ENCODE measurements at places on chromosomes 7 and 10. TPM values are rescaled to one million over a fixed set of nuclear protein-coding genes. Genes with fewer than 3 reads are reported as not detected.

DNA sequence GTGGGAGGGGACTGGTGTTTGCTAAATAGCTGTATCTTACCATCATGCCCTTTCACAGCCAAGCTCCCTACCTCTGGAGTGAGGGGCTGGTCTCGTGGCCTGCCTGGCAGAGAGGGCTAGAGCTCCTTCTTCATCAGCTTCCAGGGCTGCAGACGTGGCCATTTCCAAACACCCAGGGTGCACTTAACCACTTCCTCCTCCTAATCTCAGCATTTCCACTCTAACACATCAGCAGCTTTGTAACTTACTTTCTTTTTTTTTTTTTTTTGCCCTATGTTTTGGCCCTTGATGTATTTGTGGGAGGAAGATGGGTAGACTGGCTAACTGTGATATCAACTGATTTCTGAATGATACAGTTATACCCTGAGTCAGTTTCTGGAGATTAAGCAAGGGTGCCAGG, 27.4 kb downstream of the LRRC4 start:
- peaks cover 3% of the 10 kb centered on the region for H3K36me3 ChIP-seq
- no peak overlapping the region for H3K4me3 ChIP-seq

DNA sequence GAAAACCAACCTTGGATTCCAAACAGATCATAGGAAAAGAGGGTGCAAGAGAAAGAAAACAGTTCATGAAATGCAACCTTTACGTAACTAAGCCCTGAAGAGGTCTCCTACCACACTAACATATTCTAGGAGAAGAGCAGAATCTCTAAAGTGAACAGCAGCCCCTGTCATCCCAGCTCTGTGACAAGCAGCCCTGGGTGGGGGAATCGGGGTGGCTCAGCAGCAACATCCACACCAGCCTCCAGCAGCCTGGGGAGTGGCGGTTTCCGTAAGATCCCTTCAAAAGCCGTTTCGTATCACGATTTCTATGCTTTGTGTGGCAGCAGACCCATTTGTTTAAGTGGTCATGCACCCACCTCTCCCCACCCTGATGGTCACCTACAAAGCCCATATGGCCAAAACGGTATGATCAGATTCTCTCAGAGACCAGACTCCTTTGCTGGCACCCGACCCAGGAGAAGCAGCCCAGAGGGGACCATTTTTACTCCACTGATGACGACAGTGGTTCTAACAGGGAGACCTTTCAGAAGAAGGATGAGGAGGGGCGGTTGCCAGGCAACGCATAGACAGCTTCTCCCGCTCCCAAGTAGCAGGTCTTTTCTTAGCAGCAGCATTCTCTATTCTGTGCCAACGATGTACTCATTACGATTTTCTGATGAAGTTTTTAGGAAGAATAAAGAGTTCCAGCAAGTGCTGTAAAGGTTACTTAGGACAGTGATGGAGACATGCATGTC, 300.6 kb downstream of the DNAJB6 start:
- H3K4me1 ChIP-seq: no peaks in the 10 kb centered on the region
- H3K4me3 ChIP-seq: no peak overlapping the region
- no peaks in the 10 kb centered on the region for H3K36me3 ChIP-seq

The GPR85 gene
- not detected for total RNA-seq

DNA sequence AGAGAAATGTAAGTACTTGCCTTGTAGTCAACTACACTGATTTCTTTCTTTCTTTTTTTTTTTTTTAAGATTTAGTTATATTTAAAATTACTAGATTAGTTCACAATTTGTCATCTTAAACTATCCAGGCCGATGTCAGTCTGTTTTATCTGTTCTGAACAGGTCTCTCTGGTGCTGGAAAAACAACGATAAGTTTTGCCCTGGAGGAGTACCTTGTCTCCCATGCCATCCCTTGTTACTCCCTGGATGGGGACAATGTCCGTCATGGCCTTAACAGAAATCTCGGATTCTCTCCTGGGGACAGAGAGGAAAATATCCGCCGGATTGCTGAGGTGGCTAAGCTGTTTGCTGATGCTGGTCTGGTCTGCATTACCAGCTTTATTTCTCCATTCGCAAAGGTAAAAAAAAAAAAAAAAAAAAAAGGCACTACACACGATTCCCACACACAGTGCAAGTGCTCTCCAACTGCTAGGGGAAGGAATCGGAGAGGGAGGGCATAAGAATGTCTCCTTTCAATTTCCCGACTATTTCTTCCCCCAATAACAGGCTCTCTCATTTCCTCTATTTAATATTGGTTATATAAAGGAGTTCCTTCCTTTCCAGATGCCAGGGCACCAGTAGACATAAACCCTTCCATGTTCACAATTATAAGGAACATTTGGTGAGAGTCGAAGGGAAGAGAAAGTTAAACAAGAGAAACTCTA, 53.4 kb downstream of the PAPSS2 start:
- DNase-seq: no peak
- H3K27me3 ChIP-seq: no peaks in the 10 kb centered on the region
- H3K36me3 ChIP-seq: no peaks in the 10 kb centered on the region
- H3K27ac ChIP-seq: peak overlapping the region; percentile 30

The NPY4R gene
- total RNA-seq: 22.9 TPM

DNA sequence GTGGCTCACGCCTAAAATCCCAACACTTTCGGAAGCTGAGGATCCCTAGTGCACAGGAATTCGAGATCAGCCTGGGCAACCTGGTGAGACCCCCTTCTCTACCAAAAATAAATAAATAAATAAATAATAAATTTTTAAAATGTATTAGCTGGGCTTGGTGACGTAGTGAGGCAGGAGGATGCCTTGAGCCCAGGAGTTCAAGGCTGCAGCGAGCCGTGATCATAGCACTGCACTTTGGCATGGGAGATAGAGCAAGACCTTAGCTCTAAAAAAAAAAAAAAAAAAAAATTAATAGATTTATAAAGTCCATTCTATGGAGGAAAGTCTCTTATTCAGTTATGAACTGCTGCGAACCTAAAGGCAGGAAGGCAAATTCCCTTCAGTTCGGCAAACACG, 1.1 kb upstream of the PTPN12 start:
- peak overlapping the region; percentile 96 for H3K27ac ChIP-seq
- no peaks in the 10 kb centered on the region for H3K36me3 ChIP-seq
- no peaks in the 10 kb centered on the region for H3K27me3 ChIP-seq
- H3K4me1 ChIP-seq: peaks cover 36% of the 10 kb centered on the region

DNA sequence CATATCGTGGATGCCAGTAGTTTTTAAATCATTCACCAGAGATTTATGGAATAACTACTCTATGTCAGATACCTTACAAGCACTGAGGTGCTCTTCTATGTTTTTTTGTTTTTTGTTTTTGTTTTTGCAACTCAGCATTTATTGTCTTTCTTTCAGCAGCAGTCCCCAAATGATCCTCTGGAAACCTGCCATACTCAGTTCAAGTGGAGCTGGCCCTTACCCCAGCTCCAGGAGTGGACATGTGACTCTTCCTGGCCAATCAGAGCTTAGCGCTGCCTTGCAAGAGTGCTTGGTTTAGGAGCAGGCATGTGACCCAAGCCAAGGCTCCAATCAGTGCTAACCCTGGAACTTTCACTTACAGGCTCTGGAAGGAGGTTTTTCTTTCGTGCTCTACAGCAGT, 356.6 kb upstream of the ZMIZ1 start:
- no peak overlapping the region for H3K4me3 ChIP-seq
- no peaks in the 10 kb centered on the region for H3K27me3 ChIP-seq
- no peak overlapping the region for H3K27ac ChIP-seq
- no peaks in the 10 kb centered on the region for H3K4me1 ChIP-seq
- no peak for DNase-seq

DNA sequence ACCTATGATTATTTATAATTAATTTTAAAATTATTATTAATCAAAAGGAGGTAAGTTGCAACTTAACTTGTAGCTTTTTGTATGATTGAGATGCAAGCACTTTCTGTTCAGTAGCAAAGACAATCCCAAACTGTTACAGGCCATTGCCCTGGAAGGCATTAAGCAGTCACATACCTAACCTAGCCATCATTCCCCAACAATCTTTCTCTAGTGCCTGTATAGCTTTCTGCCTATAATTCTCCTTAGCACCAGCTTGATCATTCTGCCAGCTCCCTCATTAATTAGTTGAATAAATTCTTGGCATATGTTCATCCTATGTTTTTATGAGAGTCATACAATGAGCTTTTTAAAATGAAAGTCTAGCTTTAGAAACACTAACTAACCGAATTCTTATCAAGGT, 178.9 kb upstream of the TMEM106B start:
- H3K36me3 ChIP-seq: no peaks in the 10 kb centered on the region
- no peak overlapping the region for H3K4me3 ChIP-seq
- H3K27ac ChIP-seq: no peak overlapping the region
- no peak for DNase-seq

GRCh38 chr10:116769791-116770190, 27.4 kb upstream of the HSPA12A start:
- H3K4me1 ChIP-seq: no peaks in the 10 kb centered on the region
- peak; percentile 23 for DNase-seq
- H3K4me3 ChIP-seq: no peak overlapping the region
- H3K27ac ChIP-seq: no peak overlapping the region
- H3K27me3 ChIP-seq: no peaks in the 10 kb centered on the region

GRCh38 chr7:8115547-8116402, 146.2 kb downstream of the ICA1 start:
- DNase-seq: no peak
- no peak overlapping the region for H3K27ac ChIP-seq
- peaks cover 21% of the 10 kb centered on the region for H3K36me3 ChIP-seq
- H3K4me1 ChIP-seq: no peaks in the 10 kb centered on the region
- H3K27me3 ChIP-seq: no peaks in the 10 kb centered on the region

DNA sequence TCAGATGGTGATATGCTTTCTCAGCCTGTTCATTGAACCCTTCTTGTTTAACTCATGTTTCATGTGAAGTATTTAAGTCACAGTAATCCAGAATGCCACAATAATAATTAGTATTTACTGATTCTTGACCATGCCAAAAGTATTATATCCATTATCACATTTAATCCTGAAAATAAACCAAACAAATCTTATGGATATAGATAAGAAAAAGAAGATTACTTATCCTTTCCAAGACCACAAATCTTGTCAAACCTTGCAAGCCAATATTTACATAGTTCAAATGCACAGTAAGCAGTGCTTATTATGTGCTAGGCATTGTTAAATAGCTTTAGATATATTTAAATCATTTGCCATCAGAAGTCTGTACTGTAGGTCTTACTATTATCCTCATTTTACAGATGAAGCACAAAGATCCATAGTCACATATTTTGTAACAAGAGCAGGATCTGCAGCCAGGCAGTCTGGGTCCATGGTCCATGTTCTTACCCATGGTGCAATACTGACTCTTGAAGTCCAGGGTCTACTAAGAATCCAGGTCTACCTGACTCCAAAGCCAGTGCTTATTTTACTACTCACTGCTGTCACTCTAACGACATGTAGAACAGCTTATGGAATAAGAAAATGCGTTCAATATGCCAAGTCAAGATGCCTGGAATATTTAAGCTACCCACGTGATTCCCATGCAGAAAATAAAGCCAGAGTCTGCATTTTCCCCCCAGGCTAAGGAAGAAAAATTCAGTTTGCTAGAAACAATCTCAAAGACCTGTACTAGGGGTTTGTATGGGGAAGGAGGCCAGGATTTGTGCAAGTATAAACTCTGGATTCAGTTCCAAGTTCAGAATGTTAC, 984.8 kb upstream of the LRRTM3 start:
- no peak overlapping the region for H3K4me3 ChIP-seq
- H3K4me1 ChIP-seq: peaks cover 14% of the 10 kb centered on the region
- H3K27me3 ChIP-seq: no peaks in the 10 kb centered on the region
- H3K36me3 ChIP-seq: no peaks in the 10 kb centered on the region

DNA sequence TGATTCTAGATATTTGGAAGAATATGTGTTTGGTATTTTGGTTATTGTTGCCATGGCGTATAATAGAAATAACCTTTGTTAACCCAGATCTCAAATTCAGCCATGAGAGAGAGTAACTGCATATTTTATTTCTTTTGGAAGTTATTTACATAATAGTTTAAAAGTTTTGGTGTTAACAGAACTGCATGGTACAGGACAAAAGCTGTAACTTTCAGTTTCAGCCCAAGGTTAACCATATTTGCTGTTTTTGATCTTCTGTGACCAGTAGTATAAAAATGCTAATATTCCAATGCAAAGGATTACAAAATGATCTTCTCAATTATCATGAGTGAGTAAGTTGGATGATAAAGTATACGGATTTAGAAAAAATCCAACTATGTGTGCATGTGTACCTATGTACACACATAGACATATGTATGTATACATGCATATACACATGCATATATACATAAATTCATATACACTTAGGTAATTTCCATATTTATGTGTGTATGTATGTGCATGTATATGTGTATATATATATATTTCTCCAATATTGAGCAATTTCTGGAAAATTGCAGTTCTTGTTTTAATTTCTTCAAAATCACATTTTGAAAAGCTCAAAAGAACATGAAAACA, 38.0 kb upstream of the PIP4K2A start:
- no peak overlapping the region for H3K27ac ChIP-seq
- H3K36me3 ChIP-seq: no peaks in the 10 kb centered on the region
- H3K27me3 ChIP-seq: no peaks in the 10 kb centered on the region
- no peak for DNase-seq

Measured in stomach (tissue), 19 donors.